ENCODE measurements at places on chromosomes 5 and 9.
A peak's percentile ranks its signal among the peaks of the same experiment; 100 is the strongest.

- no peak overlapping the region for H3K4me3 ChIP-seq
- H3K4me1 ChIP-seq, result no peaks in the 10 kb centered on the region
- no peak for DNase-seq
- H3K36me3 ChIP-seq, result peaks cover 13% of the 10 kb centered on the region
- no peaks in the 10 kb centered on the region for H3K27me3 ChIP-seq
- no peak overlapping the region for H3K27ac ChIP-seq
These were observed 43.8 kb downstream of the GCNT1 start for GRCh38 chr9:76502746-76503145.

DNA sequence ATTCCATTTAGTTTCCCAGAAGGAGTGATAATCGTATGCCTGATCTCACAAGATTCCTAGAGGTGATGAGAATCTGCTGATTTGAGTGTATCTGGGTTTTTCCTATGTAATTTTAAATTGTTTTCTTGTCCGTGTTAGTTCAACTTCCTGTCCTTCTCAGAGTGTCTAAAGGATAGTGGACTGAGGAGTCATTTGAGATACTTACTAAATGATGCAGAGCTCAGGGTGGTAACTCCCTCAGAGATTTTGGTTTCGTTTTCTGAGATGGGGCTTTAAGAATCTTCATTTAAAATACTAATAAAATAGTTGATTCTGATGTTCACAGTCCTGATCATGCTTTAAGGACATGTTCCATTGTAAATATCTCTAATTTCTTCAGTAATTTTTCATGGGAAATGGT lies 30.3 kb downstream of the MELK start:
- H3K27ac ChIP-seq, result no peak overlapping the region
- no peak for DNase-seq
- no peaks in the 10 kb centered on the region for H3K4me1 ChIP-seq
- no peak overlapping the region for H3K4me3 ChIP-seq
- no peaks in the 10 kb centered on the region for H3K27me3 ChIP-seq

DNA sequence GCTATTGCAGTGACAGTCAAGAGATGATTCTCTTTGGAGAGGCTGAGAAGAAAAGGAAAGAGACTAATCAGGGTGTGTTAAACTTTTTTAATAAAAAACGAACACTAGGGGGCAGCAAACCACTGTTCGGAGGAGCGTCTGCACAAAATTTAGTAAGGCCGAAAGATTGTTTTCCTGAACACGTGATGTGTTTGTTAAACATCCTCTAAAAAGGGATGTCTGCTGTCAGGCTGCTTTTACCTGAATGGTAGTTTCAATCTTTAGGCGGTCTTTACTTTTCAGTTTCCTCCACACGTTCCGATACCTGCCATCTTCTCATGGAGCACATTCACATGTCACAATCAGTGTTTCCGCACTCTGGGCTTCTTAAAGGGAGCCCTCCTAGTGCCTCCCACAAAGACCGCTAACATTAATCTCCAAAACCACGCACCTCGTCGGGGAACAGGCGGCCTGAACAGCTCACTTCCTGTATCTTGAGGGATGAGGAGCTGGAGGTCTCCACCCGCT lies 125.2 kb downstream of the GPBP1 start:
- peak; percentile 89 for DNase-seq
- H3K4me1 ChIP-seq, result peaks cover 10% of the 10 kb centered on the region
- no peaks in the 10 kb centered on the region for H3K36me3 ChIP-seq

DNA sequence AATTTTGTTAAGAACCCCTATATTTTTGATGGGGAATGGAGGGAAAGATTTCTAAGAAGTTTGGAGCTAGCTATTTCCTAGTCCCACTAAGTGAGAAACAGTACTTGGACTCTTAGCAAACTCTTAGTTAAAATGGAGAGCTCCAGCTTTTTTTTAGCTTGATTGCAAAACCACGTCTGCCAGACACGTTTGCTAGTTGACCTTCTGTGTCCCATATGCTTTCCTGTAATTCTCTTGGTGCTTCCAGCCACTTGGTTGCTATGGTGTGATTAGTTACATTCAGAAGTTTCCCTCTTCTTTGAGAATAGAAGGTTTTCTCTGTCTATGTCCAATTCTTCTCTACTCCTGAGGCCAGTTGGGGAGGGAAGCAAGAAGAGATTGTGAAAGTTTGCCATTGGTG lies 417.0 kb upstream of the TLE4 start:
- no peaks in the 10 kb centered on the region for H3K4me1 ChIP-seq
- DNase-seq, result peak; percentile 8
- H3K36me3 ChIP-seq, result no peaks in the 10 kb centered on the region
- H3K4me3 ChIP-seq, result no peak overlapping the region

- no peak overlapping the region for H3K4me3 ChIP-seq
- H3K36me3 ChIP-seq, result no peaks in the 10 kb centered on the region
- no peak for DNase-seq
- no peak overlapping the region for H3K27ac ChIP-seq
These were observed 31.3 kb downstream of the ADAMTS2 start for GRCh38 chr5:179313849-179314521.

DNA sequence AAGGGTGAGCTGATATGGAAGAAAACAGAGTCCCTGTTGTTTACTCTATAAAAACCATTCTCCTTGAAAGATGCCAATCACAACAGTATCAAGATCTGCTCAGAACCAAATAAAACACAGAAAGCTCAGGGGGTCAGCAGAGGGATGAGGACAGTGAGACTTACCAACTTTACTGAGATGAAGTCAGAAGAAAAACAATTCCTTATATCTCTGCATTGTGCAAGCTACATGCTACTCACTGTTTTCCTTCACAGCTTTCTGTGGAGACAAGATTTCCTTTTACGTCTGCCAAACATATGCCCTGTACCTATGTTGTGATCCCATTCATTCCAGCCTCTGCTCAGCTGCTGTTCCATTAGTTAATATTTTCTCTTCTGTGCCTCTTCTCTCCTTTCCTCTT lies 185.6 kb downstream of the TSSK1B start:
- no peak overlapping the region for H3K4me3 ChIP-seq
- no peaks in the 10 kb centered on the region for H3K27me3 ChIP-seq
- peak; percentile 87 for DNase-seq
- H3K36me3 ChIP-seq, result no peaks in the 10 kb centered on the region

GRCh38 chr5:125470280-125470902 lies 724.0 kb upstream of the ZNF608 start:
- no peak overlapping the region for H3K27ac ChIP-seq
- H3K4me1 ChIP-seq, result no peaks in the 10 kb centered on the region
- no peaks in the 10 kb centered on the region for H3K36me3 ChIP-seq
- DNase-seq, result no peak
- H3K4me3 ChIP-seq, result no peak overlapping the region
- no peaks in the 10 kb centered on the region for H3K27me3 ChIP-seq

GRCh38 chr5:3606121-3606831 lies 10.6 kb downstream of the IRX1 start:
- no peaks in the 10 kb centered on the region for H3K36me3 ChIP-seq
- H3K4me3 ChIP-seq, result no peak overlapping the region
- H3K27ac ChIP-seq, result no peak overlapping the region
- DNase-seq, result no peak
- H3K27me3 ChIP-seq, result peaks cover 18% of the 10 kb centered on the region

DNA sequence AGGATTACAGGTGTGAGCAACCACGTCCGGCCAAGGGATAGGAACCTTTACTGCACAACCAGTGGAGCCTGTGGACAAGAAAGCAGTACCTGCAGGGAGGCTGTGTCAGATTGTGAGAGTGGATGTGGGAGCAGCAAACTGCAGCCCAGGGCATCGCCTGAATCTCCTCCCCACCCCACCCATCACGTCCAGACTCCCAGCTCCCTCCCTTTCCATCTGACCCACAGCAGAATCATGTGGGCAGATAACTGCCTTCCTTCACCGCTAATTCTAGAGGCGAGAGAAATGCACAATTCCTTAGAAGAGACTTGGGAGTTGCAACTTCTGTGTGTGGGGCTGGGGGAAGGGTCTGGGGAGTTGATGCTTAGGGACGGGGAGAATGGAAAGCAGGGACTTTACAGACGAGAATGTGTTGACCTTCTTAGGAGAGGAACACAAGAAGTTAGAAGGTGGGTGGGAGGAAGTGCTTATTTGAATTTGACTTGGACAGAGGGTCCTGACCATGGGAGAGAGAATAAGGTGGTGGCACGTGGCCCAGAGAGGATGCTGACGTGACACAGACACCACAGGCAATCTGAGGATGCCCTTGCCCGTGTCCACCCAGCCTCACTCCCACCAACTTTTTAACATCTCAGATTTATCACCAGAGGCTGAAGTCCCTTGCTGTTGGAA lies 4.5 kb upstream of the LCP2 start:
- no peak overlapping the region for H3K27ac ChIP-seq
- H3K4me1 ChIP-seq, result no peaks in the 10 kb centered on the region
- H3K27me3 ChIP-seq, result no peaks in the 10 kb centered on the region
- H3K4me3 ChIP-seq, result no peak overlapping the region

GRCh38 chr5:45281081-45281480 lies 415.1 kb downstream of the HCN1 start:
- no peak overlapping the region for H3K4me3 ChIP-seq
- H3K27ac ChIP-seq, result no peak overlapping the region
- no peak for DNase-seq
- H3K27me3 ChIP-seq, result no peaks in the 10 kb centered on the region

DNA sequence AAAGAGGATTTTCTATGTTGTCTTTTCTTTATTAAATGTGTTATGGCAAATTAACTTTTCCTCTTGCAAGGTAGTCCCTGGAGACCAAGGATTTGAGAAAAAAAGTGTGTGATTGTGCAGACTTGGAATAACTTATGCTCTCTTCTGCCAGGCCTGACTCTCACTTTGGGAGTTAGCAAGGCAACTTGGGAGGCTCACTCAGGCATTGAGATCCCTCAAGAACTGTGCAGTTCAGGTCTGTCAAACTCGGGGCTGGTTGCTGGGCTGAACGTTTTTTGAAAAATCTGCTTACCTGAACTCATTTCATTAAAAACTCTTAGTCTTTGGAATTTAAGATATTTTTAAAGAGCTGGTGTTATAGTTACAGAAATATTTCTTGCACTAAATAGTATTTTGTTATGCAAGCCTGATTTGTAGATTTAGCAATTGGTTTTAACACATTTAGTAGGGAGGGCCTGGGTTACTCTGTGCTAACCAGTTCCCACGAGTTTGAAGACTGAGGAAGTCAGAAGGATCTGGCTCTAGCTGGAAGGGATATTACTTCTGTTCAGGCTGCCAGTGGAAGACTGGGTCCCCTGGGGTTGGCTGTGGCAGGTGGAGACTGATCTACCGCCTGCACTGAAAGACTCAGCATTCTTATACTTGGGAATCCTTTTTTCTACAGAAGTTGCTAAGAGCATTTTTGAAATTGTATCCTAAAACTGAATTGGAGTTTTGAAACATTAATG lies 150.4 kb upstream of the PCSK5 start:
- no peak overlapping the region for H3K4me3 ChIP-seq
- no peaks in the 10 kb centered on the region for H3K4me1 ChIP-seq
- H3K27me3 ChIP-seq, result no peaks in the 10 kb centered on the region
- no peak for DNase-seq

- DNase-seq, result no peak
- H3K27me3 ChIP-seq, result no peaks in the 10 kb centered on the region
- H3K27ac ChIP-seq, result no peak overlapping the region
- no peak overlapping the region for H3K4me3 ChIP-seq
These were observed 274.6 kb upstream of the IRX2 start for GRCh38 chr5:3026099-3026498.

DNA sequence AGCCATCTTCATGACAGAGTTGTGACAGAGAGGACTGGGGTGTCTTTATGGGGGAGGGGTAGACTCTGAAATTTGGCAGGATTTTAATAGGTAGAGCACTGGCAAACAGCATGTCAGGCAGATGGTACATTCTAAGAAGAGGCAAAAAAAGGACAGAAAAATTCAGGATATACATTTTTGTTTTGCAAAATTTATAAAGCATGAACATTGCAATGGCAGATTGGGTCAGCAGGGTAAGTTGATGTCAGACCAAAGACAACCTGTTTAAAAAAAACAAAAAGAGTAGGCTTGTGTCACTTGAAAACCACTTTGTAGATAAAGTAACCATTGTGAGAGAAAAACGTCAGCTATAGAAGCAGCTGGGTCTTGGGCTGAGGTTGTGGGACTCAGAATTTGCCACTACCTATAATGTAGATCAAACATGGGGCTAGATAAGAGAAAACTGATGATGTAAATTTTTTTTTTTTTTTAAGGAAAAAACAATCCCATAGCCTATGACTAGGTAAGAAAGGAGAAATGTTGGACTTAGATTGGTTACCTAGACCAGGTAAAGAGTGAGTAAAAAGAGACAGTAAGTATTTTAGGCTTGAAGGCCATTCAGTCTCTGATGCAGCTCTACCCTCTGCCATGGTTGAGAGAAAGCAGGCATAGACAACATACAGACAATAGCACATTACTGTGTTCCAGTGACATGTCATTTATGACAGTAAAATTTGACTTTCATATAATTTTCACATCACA lies 8.3 kb downstream of the CAMK4 start:
- H3K27ac ChIP-seq, result no peak overlapping the region
- no peaks in the 10 kb centered on the region for H3K36me3 ChIP-seq
- DNase-seq, result no peak

GRCh38 chr5:122076669-122077365 lies 1.2 kb downstream of the LOX start:
- peaks cover 40% of the 10 kb centered on the region for H3K4me1 ChIP-seq
- H3K4me3 ChIP-seq, result peak overlapping the region; percentile 68
- peak overlapping the region; percentile 88 for H3K27ac ChIP-seq
- peak; percentile 88 for DNase-seq
- no peaks in the 10 kb centered on the region for H3K36me3 ChIP-seq

DNA sequence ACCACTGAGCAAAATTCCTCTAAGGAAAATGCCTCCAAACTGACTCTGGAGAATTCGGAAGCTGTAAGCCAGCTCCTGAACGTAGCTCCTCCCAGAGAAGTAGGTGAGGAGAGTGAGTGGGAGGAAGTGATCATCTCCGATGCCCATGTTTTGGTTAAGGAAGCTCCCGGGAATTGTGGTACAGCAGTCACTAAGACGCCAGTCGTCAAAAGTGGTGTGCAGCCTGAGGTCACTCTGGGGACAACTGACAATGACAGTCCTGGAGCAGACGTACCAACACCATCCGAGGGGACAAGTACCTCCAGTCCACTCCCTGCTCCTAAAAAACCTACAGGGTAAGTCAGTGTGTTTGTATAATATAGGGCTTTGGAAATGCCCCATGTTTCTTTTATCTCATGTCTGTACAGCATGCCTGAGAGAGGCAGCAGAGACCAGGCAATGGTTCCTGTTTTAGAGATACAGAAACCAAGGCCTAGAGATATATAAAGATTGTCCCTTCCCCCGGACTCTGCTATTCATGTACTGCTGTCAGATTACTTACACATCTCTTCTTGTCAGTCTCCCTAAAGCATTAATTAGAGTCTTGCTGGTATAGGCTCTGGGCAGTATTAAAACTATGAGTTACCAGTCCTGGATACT lies 23.9 kb downstream of the HMGXB3 start:
- H3K4me1 ChIP-seq, result peaks cover 32% of the 10 kb centered on the region
- H3K36me3 ChIP-seq, result peaks cover 18% of the 10 kb centered on the region
- H3K27ac ChIP-seq, result no peak overlapping the region

DNA sequence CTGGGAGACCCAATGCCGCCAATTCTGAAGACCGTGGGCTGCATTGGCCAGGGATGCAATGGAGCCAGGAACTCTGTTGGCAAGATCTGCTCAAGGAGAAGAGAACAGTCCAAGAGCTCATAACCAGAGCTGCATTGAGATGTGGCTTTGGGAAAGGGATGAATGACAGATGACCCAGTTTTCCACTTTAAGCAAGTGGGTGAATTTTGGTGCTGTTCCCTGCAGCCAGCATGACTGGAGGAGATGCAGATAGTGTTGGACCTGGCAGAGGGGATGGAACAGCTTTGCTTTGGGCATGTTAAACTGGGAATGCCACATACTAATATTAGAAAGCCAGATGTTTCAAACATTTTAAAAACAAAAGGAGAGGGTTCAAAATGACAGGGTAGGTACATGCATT lies 143.1 kb downstream of the FSTL4 start:
- no peak for DNase-seq
- no peaks in the 10 kb centered on the region for H3K36me3 ChIP-seq
- peaks cover 5% of the 10 kb centered on the region for H3K27me3 ChIP-seq
